ENCODE measurements at places on chromosomes 5 and 9. TPM values are rescaled to one million over a fixed set of nuclear protein-coding genes. Genes with fewer than 3 reads are reported as not detected.

- DNase-seq, result peak; percentile 89
These were observed at the start of gene C9orf72 for GRCh38 chr9:27572918-27573633. TSS of gene C9orf72 (minus strand) at chr9:27573481. CDS start at chr9:27567120, 6,361 bp downstream.

DNA sequence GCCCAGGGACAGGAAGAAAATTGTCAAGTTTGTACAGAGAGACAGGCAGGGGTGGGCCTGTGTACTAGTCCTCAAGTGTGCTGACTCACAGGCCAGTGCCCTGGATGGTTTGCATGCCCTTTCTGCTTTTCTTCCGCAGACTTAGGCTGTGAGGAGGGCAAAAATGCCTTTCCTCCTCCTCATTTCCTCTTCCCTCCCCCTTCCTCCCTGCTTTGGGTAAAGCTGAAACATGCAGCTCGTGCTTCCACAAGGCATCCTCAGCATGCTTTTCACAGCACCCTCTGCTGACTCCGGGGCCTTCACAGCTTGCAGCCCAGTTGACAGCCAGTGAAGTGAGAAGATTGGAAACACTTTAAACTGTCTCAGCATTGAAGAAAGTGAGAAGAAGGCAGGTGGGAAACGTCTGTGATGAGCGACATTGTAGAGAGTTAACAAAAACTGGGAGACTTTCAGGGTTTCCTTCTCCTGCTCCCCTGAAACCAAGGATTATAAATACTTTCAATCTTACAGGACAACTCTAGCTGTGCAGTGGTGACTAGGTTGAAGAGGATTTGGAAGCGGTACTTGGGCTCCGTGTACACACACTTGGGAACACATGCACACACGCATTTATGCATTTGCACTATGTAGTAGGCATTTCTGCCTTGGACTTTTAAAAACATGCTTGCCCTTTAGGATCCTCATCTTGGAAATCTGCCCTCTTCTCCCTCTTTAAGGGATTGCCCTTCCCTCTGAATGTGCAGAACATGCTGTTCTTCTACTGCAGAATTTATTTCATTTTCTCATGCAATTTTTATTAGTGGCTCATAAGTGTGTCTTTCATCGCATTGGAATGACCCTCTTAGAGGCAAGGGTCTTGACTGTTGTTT, 138.8 kb downstream of the GRIA1 start:
- DNase-seq, result no peak

DNA sequence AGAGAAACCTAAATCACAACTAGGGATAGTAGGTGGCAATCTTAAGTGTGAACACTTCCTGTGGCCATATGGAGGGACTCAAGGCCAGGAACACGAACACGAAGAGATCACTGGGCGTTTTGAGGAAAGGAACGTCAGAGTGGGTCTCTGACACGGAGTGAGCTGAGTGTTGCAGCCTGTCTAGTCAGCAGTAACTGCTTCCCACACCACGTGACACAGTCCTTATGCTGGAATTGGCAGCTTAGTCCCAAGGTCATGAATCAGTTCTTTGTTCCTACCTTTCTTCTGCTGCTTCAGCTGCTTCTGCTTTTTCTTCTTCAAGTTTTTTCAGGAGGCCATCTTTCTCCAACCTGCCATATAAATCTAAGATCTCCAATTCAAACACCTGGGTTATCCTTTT, 18.2 kb downstream of the SPACA9 start:
- no peak for DNase-seq

GRCh38 chr9:16515879-16516301, 354.6 kb downstream of the BNC2 start:
- no peak for DNase-seq

TCF7 gene
- total RNA-seq, result 1.1 TPM

TAF11L10 gene
- total RNA-seq, result not detected

OLFML2A gene
- total RNA-seq, result 14.9 TPM

GRCh38 chr9:135700525-135700924, 1.2 kb upstream of the SOHLH1 start:
- DNase-seq, result no peak

DNA sequence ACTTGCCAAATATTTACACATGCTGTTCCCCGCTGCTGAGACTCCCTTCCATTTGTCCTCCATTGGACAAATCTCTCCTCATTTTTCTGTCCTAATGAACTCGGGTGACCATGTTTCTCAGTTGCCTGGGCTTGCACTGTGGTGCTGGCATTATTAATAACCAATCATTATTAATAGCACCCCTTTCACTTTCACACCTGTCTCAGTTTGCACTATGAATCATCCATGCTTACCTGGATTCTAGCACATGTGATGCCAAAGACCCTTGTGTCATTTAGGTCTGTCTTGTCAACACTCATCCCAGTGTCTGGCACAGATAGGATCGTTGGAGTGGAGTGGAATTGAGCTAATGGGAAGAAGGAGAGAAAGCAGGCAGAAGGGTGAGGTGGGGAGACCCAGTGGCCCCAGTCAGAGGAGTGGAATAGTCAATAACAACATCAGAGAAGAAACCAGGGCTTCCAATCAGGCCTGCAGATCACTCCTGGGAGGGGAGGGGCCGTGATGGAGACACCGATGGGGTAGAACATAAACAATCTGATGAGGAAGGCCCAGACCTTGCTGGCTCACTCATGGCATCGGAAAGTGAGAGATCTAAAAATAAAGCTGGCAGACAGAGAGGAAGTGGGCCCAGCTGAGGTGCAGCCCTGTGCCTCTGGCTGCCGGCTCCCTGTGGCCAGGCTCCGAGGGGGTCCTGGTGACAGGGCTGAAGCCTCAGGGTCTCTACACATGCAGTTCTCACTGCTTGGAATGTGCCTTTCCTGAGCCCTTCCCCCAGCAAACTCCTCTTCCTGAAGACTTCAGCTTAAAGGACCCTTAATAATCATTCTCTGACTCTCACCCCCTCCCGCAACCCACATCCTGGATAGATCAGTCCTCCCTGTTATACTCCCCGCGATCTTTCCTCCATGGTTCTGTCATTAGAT, 33.5 kb upstream of the CRB2 start:
- no peak for DNase-seq

TMC1 gene
- not detected for total RNA-seq

ZNF618 gene
- 1.2 TPM for total RNA-seq

GRCh38 chr5:83026930-83027687, 50.1 kb downstream of the TMEM167A start:
- no peak for DNase-seq

LRRTM2 gene
- not detected for total RNA-seq

GRCh38 chr9:37466037-37466709, 923 bp upstream of the ZBTB5 start:
- peak; percentile 88 for DNase-seq

CATSPER3 gene
- total RNA-seq, result 1.4 TPM

DNA sequence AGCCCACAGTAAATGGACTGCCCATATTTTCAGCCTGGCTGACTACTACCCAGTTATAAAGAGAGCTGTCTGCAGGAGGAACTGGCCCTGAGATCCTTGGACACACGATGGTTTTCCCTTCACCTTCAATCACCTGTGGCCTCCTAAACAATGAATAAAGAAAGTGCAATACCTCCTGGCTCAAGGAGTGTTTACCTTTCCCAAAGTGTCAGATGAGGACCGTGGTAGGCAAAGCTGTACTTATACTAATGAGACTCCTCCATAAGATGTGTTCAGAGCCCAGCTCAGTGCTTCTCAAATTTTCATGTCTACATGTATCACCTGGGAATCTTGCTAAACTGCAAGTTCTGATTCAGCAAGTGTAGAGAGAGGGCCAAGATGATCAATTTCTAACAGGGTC, 284.5 kb upstream of the VLDLR start:
- DNase-seq, result no peak

DNA sequence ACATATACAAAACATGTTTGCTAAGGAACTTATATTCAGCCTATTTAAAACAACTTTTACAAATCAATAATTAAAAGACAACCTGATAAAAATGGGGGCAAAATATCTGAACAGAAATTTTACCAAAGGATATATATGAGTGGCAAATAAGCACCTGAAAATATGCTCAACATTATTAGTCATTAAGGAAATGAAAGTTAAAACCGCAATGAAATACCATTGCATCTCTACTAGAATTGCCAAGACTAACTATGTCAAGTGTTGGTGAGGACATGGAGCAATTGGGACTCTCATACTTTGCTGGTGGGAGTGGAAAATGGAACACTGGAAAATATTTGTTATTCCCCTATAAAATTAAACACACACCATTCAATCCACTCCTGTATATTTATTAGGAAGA, 26.3 kb upstream of the PPP2R2B start:
- no peak for DNase-seq

- no peak for DNase-seq
These were observed 153.2 kb downstream of the MACROH2A1 start for GRCh38 chr5:135245521-135246499.

PLPP7 gene
- 88.0 TPM for total RNA-seq
